B cell (primary cell): ENCODE measurements at places on chromosomes 7 and 10. TPM values are rescaled to one million over a fixed set of nuclear protein-coding genes. Genes with fewer than 3 reads are reported as not detected.

DNA sequence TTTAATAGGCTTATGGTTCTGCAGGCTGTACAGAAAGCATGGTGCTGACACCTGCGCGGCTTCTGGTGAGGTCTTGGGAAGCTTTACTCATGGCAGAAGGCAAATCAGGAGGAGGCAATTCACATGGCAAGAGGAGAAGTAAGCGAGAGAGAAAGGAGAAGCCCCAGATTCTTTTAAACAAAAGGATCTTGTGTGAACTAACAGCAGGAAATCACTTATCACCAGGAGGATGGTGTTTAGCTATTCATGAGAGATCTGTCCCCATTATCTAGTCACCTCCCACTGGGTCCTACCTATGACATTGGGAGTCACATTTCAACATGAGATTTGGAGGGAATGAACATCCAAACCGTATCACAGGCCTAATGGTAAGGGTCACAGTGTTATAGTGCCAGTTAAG, 678.0 kb upstream of the KCND2 start:
- H3K27me3 ChIP-seq, result no peaks in the 10 kb centered on the region
- H3K4me3 ChIP-seq, result no peak overlapping the region
- no peaks in the 10 kb centered on the region for H3K36me3 ChIP-seq
- no peak for DNase-seq

GRCh38 chr7:79912213-79912633, 222.4 kb upstream of the GNAI1 start:
- no peak for DNase-seq
- no peak overlapping the region for H3K4me3 ChIP-seq
- no peaks in the 10 kb centered on the region for H3K27me3 ChIP-seq
- H3K36me3 ChIP-seq, result no peaks in the 10 kb centered on the region
- no peaks in the 10 kb centered on the region for H3K4me1 ChIP-seq
- H3K27ac ChIP-seq, result no peak overlapping the region

Gene ASB10
- not detected in 2 replicates for total RNA-seq

DNA sequence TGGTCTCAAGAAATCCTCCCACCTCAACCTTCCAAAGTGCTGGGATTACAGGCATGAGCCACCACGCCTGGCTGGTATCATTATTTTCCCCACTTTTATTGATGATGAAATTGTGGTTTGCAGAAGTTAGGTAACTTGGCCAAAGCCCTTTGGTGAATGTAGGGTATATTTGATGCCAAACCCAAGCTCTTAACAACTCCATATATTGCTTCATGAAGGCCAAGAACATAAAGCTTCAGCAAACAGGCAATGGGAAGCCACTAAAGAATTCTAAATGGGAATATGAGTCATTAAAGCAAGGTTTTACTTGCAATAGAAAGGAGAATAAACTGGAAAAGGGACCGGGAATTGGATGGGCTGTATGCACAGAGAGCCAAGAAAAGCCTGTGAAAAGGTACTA, 142.7 kb downstream of the KMT2E start:
- peaks cover 37% of the 10 kb centered on the region for H3K36me3 ChIP-seq
- H3K4me3 ChIP-seq, result no peak overlapping the region
- no peaks in the 10 kb centered on the region for H3K4me1 ChIP-seq
- DNase-seq, result no peak

GRCh38 chr7:5428478-5429252, 5.0 kb upstream of the TNRC18 start:
- peaks cover 62% of the 10 kb centered on the region for H3K4me1 ChIP-seq
- H3K27ac ChIP-seq, result no peak overlapping the region
- no peaks in the 10 kb centered on the region for H3K36me3 ChIP-seq
- DNase-seq, result no peak
- no peaks in the 10 kb centered on the region for H3K27me3 ChIP-seq
- H3K4me3 ChIP-seq, result no peak overlapping the region

Gene ZNF107
- 70.7 and 73.7 TPM in 2 replicates for total RNA-seq

GRCh38 chr10:84291384-84291783, 37.0 kb upstream of the CCSER2 start:
- no peak overlapping the region for H3K4me3 ChIP-seq
- DNase-seq, result no peak
- H3K27me3 ChIP-seq, result no peaks in the 10 kb centered on the region
- no peaks in the 10 kb centered on the region for H3K36me3 ChIP-seq

Gene DDX50
- total RNA-seq, result 38.6 and 39.3 TPM in 2 replicates

DNA sequence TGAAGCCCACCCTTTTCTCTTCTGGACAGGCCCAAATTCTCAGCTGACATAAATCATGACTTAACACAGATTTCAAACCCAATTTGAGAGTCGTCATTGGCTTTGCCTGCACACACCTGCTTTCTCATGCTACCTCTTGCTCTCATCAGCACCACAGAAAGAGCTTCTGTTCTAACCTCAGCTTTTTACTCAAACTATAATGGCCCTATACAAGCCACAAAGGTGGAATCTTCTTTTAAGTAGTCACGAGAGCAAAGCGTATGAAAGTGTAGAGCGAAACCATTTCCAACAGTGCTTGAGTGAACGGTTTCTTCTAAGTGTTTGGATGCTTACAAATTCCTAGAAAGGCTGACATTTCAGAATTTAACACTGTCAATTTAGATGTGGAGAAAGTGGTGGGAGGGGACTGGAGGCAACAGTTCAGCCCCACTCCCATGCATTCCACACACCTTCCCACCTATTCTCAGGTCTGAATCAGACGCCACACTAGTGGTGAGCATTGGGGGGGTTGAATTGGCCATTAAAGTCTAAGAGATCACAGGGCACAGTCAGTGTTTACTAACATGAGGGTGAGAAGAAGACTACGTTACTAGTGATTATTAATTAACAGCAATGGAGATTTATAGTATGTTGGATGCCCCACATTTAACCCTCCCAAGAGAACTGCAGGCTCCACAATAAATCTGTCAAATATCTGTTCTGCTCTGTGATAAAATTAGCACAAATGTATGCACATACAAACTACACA, 114.0 kb downstream of the PRKCQ start:
- no peak for DNase-seq
- H3K4me1 ChIP-seq, result no peaks in the 10 kb centered on the region
- no peaks in the 10 kb centered on the region for H3K36me3 ChIP-seq
- peaks cover 13% of the 10 kb centered on the region for H3K27me3 ChIP-seq
- no peak overlapping the region for H3K27ac ChIP-seq

DNA sequence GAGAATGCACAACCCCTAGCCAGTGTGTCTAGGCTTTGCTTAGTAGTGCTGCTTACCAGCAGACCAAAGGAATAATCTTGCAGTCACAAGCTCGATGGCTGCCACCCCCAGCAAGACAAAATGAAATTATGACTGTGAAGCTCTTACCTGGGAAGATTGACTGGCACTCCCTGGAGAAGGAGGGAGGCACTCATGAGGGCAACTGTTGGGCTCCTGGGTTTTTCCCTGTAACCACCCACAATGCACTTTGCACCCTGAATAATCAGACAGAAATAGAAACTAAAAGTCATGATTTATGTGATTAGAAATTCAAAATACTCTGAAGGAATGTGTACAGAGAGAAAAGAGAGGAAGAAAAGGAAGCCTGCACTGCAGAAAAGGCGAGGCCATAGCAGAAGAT, 144.3 kb upstream of the DGKB start:
- H3K27me3 ChIP-seq, result no peaks in the 10 kb centered on the region
- H3K27ac ChIP-seq, result no peak overlapping the region
- no peak for DNase-seq
- no peaks in the 10 kb centered on the region for H3K36me3 ChIP-seq
- H3K4me1 ChIP-seq, result no peaks in the 10 kb centered on the region

Gene C7orf33
- not detected in 2 replicates for total RNA-seq

- H3K4me1 ChIP-seq, result no peaks in the 10 kb centered on the region
- no peaks in the 10 kb centered on the region for H3K27me3 ChIP-seq
- no peak overlapping the region for H3K4me3 ChIP-seq
- DNase-seq, result no peak
- H3K27ac ChIP-seq, result no peak overlapping the region
Observed at GRCh38 chr10:29849126-29849833, 210.1 kb downstream of the JCAD start.

Gene HABP2
- total RNA-seq, result 0.10 TPM in 1 of 2 replicates, not detected in the other

Gene LIPJ
- total RNA-seq, result 0.20 and 0.39 TPM in 2 replicates

Gene PHKG1
- 3.3 and 4.0 TPM in 2 replicates for total RNA-seq

DNA sequence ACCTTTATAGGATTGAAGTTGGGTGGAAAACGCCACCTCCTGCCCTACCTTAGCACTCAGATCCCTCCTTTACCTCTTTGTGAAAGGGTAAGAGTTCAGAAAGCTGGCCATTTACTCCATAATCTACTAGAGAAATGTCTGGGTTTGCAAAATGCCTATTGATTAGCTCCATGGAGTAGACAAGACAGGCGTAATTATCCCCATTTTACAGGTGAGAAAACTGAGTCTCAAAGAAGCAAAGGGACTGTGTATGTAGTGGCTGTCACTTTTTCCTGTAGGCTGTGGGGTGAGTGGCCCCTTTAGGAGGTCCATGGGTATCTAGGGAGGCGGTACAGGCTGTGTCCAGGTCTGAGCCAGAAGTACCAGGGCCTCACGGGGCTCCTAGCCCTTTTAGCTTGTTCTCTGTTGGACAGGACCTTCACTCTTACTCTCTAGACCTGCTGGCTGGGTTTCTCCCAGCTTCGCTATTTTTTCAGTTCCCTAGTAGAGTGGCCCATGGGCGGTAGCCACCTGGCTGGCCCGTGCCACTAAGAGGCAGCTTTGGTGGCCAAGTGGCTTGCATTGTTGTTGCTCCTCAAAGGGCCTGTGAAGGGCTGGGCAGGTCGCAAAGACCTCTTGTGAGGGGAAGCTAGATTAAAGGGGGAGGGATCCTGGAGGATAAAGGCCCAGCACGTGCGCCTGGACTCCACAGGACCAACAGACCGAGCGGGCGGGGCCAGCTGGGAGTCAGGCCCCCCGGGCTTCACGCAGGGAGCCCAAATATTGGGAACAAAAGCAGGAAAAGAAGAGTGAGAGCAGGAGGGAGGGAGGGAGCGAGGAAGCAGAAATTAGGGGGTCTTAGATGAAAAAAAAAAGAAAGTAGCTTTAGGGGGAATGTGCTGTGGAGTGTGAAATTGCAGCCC, 4.7 kb upstream of the PAX2 start:
- H3K27ac ChIP-seq, result no peak overlapping the region
- peaks cover 57% of the 10 kb centered on the region for H3K27me3 ChIP-seq
- peaks cover 82% of the 10 kb centered on the region for H3K4me1 ChIP-seq
- no peak overlapping the region for H3K4me3 ChIP-seq
- no peak for DNase-seq

DNA sequence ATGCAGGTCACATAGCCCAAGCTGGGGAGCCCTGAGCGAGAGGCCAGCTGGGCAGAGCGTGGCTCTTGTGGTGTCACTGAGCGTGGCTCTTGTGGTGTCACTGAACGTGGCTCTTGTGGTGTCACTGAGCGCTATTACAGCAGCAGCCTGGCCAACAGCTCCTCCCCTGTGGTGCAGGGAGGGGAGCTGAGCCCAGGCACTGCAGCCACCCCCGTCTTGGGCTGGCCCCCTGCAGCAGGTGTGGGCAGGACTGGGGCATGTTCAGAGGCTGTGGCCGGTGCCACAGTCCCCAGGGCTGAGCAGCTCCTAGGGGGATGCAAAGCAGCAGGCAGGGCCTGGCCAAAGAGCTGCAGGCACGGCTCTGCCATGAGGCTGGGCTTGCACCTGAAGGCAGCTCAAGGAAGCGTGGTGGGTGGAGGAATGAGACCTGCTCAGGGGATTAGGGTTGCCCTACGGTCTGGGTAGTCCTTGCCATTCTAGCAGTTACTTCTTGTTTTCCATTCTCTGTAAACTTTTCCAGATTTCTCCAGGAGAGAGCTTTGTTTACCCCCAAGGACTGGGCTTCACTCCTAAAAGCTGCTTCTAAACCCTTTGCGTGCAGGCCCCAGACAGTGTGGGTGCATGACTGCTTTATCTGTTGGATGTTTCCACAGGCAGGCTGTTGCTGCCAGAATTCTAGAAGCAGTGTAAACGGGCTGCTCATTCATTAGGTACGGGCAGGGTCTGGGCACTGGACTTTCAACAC, 29.2 kb downstream of the ZNF783 start:
- H3K27ac ChIP-seq, result no peak overlapping the region
- no peak for DNase-seq
- peaks cover 8% of the 10 kb centered on the region for H3K4me1 ChIP-seq
- no peaks in the 10 kb centered on the region for H3K27me3 ChIP-seq
- H3K4me3 ChIP-seq, result no peak overlapping the region

GRCh38 chr7:36811807-36812206, 87.5 kb upstream of the AOAH start:
- no peak for DNase-seq
- H3K27ac ChIP-seq, result no peak overlapping the region
- H3K4me3 ChIP-seq, result no peak overlapping the region
- no peaks in the 10 kb centered on the region for H3K36me3 ChIP-seq
- H3K27me3 ChIP-seq, result no peaks in the 10 kb centered on the region

Gene AKR1C2
- total RNA-seq, result not detected in 2 replicates

Gene SLC26A4
- 0.05 and 0.29 TPM in 2 replicates for total RNA-seq

DNA sequence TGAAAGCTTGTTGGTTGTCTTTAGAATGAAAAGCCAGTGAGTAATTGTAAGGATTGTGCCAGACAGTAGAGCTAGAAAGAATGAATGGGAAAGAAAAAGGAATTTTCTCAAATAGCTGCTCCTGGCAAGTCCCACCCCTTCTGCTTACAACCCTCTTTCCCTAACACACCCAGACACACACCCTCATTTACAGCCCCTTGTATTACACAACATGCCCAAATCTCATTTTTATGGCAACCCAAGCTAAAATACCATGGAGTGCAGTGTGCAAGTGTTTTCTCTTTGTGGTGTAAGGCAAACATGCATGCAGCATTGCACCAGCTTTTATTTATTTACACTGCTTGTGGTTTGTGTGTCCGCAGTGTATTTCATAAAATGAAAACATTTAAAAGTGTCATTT, 1.5 kb downstream of the PRKAR2B start:
- no peak overlapping the region for H3K4me3 ChIP-seq
- H3K27ac ChIP-seq, result no peak overlapping the region
- H3K36me3 ChIP-seq, result no peaks in the 10 kb centered on the region
- H3K4me1 ChIP-seq, result peaks cover 13% of the 10 kb centered on the region
- peaks cover 24% of the 10 kb centered on the region for H3K27me3 ChIP-seq
